ENCODE measurements at places on chromosomes 16 and 17.

DNA sequence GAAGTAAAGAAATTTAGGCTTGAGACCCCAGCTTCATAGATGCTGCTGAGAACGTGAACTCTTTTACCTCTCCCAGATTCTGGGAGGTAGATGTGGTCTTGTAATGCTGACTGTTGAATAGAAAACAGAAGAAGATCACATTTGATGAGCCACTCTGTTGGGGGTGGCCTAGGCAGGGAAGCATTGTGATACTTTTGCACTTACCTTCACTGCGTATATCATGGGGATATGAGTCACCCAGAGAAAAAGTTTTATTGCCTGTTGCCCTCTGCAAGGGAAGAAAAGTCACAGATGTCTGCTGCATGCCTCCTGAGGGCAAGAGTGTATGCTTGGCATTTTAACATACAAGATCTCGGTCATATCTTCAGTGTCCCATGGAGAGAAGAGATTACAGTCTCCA, 365.4 kb downstream of the SNX29 start:
- no peak for DNase-seq

- DNase-seq = no peak
These were observed 21.3 kb upstream of the GAA start for GRCh38 chr17:80080081-80080480.

- no peak for DNase-seq
These were observed 727.2 kb upstream of the RBFOX1 start for GRCh38 chr16:6605490-6605889.

DNA sequence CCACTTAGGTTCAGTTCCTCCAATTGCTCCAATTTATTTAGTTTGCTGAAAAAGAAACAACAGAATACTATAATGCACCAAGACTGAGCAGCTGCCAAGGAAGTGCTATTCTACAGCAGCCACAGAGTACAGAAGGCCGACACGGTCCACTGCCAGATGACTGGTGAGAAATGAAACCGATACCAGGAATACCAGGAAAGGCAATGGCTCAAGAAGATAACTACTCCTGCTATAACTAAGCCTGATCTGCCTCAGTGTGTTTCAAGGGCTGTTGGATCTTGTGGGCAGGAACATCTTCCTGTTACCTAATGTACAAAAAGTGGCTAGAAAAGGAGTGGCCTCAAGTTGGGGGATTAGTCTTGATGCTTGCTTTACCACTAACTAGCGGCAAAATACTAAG, 32.8 kb downstream of the MARVELD3 start:
- no peak for DNase-seq

DNA sequence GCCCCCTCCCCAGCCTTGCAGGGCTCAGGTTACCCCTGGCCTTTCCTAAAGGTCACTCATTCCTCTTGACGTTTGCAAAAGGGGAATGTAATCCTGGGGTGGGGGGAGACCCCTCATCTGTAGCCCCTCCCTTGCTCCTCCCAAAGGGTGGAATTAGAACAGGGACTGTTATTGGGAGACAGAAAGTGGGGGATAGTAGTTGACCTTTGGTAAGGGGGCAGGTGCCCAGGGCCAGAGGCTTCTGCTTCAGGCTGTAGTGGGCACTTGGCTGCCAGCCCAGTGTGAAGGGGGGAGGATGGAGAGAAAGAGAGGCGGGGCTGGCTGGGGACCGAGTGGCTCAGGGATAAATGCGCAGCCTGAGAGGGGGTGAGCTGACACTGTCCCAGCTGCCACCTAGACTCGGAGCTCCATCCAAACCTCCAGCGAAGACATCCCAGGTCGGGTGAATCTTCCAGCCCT, at the start of gene ENO3:
Gene ENO3, plus strand, starts transcription at position 374 of the 459 bp plus-strand sequence. CDS start 711 bp downstream, outside the sequence.
- DNase-seq = no peak

DNA sequence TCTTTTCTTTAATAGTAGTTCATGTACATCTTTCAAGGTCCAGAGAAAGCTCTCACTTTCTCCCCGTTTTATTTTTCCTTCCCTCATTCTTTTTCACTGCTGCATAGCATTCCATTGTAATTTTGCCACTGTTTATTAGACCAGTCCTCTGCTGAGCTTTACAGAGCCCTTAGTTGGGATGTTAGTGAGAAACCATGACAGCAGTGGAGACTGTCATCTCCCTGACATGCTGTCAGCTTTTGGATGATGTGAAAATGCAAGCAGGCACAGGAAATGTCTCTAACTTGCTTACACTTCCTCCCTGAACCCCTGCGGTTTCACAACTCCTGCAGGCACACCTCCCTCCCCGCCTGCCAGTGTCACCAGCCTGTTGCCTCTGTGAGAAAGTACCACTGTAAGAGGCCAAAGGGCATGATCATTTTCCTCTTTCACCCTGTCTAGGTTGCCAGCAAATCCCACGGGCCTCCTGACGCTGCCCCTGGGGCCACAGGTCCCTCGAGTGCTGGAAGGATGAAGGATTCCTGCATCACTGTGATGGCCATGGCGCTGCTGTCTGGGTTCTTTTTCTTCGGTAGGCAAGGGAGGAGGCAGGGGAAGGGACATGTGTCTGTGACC, at the start of gene ITGAL:
Gene ITGAL, plus strand, starts transcription at position 415 of the 615 bp plus-strand sequence. Its CDS starts 96 bp downstream, at position 511.
- peak; percentile 74 for DNase-seq

All from stimulated activated CD4-positive, alpha-beta T cell treated with anti-CD3 and anti-CD28 coated beads, TNF-alpha, amount 100 ng/mL, for 1 hour (primary cell).